Islet precursor cell (in vitro differentiated cells): ENCODE measurements at places on chromosomes 3 and 15.

DNA sequence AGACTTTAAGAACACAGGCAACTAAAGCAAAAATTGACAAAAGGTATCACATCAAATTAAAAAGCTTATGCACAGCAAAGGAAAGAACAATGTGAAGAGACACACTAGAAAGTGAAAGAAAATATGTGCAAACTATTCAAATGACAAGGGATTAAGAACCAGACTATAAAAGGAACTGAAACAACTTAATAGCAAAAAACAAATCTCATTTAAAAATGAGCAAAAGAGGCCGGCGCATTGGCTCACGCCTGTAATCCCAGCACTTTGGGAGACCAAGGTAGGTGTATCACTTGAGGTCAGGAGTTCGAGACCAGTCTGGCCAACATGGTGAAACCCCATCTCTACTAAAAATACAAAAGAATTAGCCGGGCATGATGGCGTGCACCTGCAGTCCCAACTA, 14.4 kb downstream of the NGLY1 start:
- no peak for DNase-seq

- no peak for DNase-seq
Observed at GRCh38 chr3:186167646-186168395, 58.9 kb upstream of the ETV5 start.

GRCh38 chr15:95227235-95227634, 995.9 kb downstream of the MCTP2 start:
- DNase-seq, result no peak

- DNase-seq, result peak; percentile 59
Observed at GRCh38 chr3:118863731-118864322, 170.8 kb downstream of the IGSF11 start.

- peak; percentile 89 for DNase-seq
Observed at GRCh38 chr15:26866298-26867199, at the start of gene GABRA5. Gene GABRA5 (plus strand): TSS chr15:26867062. CDS start chr15:26869249, 2,187 bp downstream.

- no peak for DNase-seq
Observed at GRCh38 chr3:9602620-9603019, 46.7 kb upstream of the MTMR14 start.

DNA sequence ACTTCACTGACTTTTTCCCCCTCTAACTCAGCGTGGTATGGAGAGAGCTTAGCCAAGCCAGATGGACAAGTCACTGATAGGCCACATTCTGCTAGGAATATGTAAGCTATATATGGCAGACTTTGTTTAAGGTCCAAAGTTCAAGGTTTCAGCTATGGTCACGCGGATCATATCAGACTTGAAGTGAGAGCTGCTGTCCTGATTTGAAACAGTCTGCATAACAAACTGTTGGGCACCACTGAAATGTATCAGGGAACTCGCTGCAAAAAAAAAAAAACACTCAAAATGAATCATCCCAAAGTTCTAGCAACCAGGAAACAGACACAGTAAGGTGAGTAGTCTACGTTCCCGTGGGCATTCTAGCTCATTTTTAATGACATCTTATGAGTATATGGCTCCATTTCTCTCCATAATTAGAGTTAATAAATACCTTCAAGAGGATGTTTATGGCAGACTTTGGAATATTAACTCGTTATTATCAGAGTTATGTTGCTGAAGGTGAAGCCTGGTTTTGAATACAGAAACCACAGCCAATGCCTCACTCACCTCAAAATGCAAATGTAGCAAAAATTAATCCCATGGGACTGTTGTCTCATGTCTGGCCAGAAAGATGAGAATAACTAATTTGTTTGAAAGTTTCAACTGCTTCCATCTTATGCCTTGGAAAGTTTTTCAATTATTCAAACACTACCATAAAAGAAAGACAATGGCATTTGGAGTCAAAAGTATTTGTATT, 12.3 kb downstream of the DPH3 start:
- DNase-seq, result no peak

- DNase-seq, result no peak
Observed at GRCh38 chr3:152524198-152525140, 255.7 kb downstream of the MBNL1 start.

DNA sequence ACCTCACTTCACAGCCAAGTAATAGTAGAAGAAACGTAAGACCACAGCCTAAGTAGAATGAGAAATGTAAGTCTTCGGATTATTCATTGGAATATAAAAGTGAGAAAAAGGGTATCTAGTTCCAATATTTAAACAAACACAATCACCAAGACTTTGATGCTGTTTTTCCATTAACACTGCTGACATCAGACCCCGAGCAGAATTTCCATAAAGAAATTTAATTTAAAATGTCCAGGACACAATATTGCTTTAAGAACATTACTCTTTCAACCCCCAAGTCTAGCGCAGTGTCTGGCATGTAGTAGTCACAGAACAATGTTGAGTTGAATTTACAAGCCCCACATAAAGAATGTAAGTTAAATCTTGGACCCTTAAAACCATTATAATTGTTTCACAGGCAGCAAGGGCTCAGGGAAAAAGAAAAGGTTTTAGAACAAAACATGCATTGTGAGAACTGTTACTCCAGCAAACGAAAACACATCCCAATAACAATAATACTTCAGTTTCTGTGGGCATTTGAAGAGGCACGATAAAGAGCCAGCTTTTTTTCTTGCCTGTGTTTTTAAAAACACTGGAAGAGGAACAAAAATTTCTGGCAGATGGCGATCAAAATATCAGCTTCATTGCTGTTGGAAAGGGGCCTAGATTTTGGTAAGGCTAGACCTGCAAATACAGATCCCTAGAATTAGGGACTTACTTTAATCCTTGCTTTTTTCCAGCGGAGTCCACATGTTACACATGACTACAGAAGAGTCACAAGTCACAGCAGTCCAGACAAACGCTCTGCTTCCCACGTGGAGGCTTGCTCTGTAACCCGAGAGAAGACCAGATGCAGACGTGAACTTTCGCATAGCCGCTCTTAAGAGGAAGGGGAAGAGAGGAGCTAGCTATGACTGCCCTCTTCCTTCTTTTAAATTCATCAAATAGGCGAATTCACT, 77.9 kb upstream of the IGSF10 start:
- DNase-seq, result peak; percentile 76

DNA sequence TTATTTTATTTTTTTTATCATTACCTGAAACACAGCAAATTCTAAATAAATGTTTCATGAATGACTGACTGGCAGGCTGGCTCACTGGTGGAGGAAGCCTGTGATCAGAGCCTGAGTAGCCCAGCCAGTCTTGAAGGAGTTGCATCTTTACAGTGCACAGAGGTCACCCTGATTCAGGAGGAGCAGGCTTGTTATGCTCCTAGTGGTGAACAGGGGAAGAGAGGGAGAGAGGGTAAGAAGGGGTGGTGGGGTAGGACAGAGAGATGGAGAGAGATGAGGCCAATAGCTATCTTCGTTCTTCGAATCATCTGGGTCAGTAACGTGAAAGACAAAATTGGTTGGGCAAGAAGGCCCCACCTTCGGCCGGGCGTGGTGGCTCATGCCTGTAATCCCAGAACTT, 202.6 kb upstream of the MCTP2 start:
- no peak for DNase-seq

DNA sequence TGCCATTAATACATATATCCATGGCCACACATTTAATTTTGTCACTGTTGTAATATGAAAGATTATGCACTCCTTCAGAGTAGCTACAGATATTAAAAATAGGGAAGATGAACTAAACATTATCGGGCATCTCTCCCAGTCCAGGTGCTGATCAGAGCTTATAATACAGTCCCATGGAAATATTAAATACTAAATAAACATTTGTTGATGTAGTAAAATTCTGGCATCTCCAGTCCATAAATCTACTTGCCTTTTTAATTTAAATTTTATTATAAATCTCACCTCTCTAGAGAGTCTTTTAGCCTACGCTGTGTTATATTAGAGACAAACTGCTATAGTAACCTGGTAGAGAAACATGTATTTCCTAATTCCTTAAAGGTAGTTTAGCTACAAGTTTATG, 297.6 kb downstream of the GRM7 start:
- DNase-seq, result no peak

DNA sequence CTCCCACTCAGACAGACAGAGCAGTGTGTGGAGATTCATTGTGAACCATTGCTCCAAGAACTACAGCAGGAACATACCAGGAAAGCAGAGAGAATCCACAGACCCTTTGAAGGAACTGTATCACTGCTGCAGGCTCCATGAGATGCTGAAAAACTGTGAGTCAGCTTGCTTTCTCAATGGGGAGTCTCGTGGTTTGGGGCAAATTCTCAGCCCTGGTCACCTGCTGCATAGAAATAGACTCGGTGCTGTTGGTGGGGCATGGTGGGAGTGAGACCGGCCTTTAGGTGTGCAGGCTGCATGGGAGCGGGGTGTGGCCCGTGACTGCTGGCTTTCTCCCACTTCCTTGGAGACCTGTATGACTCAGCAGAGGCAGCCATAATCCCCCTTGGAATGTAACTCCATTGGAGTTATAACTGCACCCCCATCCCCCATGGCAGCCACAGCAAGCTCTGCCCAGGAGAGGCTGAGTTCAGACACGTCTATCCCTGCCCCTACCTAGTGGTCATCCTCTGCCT, 35.6 kb downstream of the ALCAM start:
- DNase-seq, result peak; percentile 54

GRCh38 chr15:66894986-66895780, 170.2 kb upstream of the SMAD3 start:
- DNase-seq, result peak; percentile 41

DNA sequence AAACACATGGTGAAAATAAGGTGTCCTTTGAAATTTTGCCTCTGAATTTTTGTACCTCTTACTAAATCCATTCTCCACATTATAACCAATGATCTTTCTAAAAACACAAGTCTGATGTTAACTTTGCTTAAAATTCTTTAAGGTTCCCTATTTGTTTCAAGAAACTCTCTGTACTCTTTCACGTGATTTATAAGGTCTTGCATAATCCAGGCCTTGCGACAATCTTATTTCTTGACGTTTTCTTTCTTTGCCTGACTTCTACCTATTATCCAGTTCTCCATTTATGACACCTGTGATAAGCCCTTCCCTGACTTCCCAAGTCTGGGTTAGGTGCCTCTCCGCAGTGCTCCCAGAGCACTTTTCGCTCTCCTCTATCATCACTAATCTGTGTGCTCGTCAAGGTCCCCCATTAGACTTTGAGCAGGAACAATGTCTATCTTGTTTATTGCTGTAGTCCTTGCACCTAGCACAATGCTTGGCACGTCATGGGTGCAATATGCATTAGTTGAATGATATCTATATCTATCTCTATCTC, 24.3 kb upstream of the KPNA1 start:
- DNase-seq, result no peak

GRCh38 chr15:74869726-74870407, 3.3 kb downstream of the SCAMP2 start:
- peak; percentile 71 for DNase-seq

- no peak for DNase-seq
Observed at GRCh38 chr3:83248454-83248853, 1487.0 kb upstream of the GBE1 start.

GRCh38 chr3:136490646-136491405, 240.7 kb downstream of the PCCB start:
- DNase-seq, result no peak

GRCh38 chr15:39140060-39140604, 440.7 kb upstream of the THBS1 start:
- DNase-seq, result peak; percentile 95

GRCh38 chr3:59064728-59065127, 14.9 kb upstream of the CFAP20DC start:
- no peak for DNase-seq

- no peak for DNase-seq
Observed at GRCh38 chr3:100209948-100210771, 50.6 kb upstream of the TBC1D23 start.

DNA sequence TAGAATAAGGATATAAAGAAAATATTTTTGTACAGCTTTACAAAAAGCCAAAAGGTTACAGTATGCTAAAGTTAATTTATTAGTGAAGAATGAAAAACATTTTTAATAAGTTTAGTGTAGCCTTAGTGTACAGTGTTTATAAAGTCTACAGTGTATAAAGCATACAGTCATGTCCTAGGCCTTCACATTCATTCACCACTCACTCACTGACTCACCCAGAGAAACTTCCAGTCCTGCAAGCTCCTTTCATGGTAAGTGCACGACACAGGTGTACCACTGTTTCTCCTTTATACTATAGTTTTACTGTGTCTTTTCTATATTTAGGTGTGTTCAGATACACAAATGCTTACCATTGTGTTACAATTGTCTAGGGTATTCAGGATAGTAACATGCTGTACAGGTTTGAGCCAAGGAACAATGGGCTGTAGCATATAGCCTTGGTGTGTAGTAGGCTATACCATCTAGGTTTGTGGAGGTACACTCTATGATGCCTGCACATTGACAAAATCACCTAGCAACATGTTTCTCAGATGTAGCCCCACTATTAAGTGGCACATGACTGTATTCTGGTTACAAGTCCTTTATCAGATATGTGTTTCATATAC, 197.1 kb upstream of the KBTBD8 start:
- no peak for DNase-seq

- no peak for DNase-seq
Observed at GRCh38 chr3:81216192-81216591, 545.3 kb downstream of the GBE1 start.

GRCh38 chr3:171372694-171373093, 87.5 kb downstream of the TNIK start:
- no peak for DNase-seq

DNA sequence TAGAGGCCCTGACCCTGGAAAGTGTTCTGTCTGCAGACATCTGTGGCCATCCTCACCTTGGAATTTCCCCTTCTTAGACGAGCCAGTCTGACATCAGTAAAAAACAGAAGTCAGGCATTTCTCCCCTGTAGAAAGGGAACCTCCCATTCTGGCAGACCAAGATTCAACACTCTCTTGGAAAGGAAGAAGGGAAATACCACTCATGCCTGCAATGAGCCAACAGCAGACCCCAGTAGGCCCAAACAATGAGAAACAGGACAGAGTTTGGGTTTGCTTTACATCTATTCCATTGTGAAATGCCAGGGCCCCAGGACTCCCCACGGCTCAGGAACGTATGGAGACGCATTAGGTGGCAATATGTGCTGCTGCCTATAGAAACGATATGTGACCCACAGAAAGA, 264.0 kb upstream of the NSMCE3 start:
- no peak for DNase-seq

GRCh38 chr3:134641671-134642300, 9.0 kb downstream of the KY start:
- peak; percentile 30 for DNase-seq

DNA sequence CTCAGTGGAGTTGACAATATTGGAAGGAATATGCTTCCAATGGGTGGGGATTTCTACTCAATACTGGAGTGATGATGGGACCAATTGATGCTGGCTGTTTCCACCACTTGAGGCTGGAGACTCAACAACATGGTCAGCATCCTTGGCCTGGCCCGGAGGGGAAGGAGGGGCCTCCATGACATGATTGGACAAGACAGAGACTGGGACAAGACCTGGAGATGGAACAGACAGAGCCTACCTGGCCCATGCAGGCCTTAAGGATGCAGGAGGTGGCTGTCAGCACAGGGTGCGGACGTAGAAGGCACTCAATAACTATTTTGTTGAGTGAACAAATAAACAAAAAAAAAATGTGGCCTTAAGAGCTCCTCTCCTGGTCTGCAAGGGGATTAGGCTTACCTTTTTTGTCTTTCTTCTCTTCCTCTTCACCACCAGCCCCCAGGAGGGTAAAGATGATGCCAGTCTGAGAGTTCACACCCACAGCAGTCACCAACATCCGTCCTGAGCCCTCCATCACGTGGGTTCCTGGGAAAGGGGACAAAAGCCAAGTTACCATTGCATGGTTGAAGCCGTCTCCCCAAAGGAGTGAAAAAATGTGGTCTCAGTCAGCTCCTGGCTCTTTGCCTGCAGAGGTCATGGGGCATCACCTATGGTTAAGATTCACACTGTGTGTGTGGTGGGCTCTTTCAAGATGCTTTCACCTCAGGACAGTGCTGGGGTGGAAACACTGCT, 67.1 kb upstream of the SEC13 start:
- no peak for DNase-seq

- DNase-seq, result no peak
Observed at GRCh38 chr3:1269808-1270207, 177.0 kb downstream of the CNTN6 start.
